ENCODE measurements at places on chromosomes 11 and 22.

DNA sequence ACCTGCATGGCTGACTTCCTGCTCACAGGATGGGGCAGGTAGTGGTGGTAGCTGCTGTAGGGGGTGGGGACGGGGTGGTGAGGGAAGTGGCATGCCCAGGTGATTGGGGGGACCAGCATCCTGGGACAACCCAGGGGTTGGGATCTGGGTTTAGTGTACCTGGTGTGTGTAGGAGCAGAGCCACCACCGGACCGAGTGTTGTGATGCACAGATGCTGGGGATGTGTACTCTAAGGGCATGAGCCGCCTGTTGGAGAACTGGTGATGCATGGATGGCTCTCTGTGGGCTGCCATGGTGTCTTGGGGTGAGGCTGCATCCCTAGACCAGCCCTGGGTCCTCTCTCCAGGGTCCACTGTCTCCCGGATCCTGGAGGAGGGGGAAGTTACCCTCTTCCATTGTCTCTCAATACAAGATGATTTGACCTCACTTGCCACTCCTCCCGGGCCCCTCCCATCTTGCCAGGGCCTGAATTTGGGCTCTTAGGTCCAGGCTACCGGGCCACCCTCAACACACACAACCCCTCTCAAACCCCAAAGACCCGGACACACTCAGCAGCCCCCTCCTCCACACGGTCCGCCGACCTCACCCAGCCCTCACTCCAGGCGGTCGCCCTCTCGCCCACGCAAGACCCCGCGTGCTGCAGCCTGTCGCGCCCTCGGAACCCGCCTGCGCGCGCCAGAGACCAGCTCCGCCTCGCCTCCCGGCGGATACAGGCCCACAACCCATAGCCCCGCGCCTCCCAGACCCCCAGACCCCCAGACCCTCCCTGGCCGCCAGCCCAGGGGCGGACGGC is 619 bp downstream of the LRRC75B start:
- DNase-seq, result no peak

- DNase-seq, result no peak
Measured at GRCh38 chr11:80417681-80418080, 976.9 kb upstream of the TENM4 start.

GRCh38 chr11:47940904-47941649 is 39.3 kb upstream of the PTPRJ start:
- DNase-seq, result no peak

DNA sequence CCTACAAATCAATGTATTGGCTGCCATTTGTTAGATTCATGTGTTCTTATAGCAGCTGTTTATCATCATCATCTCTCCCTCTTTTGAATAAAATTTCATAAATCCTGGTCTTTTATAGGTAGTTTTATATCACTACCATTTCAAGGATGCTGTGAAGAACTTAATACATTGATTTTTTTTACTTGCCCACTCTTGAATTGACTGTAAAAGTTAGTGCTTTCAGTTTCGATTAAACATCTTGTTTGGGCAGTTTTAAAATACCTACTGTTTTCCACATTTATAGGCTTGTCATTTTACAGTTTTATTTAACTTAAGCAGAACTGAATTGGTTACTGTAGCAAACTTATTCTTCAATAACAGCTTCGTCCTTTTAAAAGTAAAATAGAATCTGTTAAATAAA is 59.5 kb downstream of the TTC17 start:
- DNase-seq, result no peak

DNA sequence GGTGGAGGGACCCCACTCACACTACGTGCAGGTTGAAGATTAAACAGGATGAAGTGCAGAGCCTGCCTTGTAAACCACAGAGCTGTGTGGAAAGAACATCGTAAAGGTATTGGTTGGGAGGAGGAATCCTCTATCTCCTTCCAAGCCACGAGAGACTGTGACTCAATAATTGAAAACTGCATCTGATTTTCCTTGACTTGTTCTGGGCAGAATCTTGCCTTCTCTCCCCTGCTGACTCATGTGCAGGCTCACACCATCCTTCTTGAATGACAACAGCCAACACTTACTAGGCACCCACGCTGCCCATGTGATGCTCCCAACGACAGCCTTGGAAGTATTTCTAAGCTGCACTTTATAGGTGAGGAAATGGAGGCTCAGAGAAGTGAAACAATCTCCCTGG is 563.0 kb downstream of the MIAT start:
- DNase-seq, result no peak

DNA sequence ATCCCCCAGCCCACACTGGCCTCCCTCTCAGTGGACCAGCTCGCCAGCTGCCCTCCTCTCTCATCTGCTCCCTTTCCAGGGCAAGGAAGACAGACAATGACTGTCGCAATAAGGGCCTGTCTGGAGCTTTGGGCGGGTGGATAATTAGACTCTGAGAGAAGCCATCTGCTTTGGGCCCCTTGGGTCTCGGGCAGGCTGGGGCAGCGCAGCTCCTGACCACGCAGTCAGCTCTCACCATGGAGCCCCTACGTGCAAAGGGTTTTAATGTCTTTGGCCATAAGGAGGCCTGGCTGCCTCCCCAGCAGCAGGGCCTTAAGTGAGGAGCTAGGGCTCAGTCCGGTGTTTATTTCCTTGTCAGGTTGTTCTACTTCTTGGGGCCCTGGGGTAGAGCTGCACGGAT is 153.9 kb downstream of the CHST1 start:
- no peak for DNase-seq

DNA sequence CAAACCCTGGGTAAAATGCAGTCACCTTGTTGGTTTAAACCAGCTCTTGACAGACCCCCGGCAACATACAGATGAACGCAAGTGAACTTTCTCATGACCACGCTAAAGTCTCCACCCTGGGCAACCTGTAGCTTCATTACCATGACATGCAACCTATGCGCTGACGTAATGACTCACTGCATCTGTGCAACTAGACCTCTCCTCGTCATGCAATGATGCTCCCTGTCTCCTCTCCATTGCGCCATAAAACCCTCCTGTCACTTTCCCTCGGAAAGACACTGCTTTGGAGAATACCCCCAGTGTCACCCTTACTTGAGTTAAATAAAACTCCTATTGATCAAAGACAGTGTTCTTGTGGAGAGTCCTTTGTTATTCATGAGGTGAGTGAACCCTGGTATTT is 52.5 kb downstream of the RCN1 start:
- no peak for DNase-seq

GRCh38 chr11:7591107-7591894 is 77.5 kb downstream of the PPFIBP2 start:
- no peak for DNase-seq

- no peak for DNase-seq
Measured at GRCh38 chr11:102476812-102477211, 24.2 kb upstream of the TMEM123 start.

DNA sequence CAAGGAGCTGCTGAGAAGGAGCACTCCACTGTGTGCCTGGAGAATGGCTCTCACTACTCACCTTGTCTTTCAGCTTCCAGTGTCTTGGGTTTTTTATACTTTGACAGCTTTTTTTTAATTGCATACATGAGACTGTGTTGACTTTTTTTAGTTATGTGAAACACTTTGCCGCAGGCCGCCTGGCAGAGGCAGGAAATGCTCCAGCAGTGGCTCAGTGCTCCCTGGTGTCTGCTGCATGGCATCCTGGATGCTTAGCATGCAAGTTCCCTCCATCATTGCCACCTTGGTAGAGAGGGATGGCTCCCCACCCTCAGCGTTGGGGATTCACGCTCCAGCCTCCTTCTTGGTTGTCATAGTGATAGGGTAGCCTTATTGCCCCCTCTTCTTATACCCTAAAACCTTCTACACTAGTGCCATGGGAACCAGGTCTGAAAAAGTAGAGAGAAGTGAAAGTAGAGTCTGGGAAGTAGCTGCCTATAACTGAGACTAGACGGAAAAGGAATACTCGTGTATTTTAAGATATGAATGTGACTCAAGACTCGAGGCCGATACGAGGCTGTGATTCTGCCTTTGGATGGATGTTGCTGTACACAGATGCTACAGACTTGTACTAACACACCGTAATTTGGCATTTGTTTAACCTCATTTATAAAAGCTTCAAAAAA is 72.6 kb downstream of the NCAPD3 start:
- no peak for DNase-seq

GRCh38 chr11:11107076-11107723 is 245.8 kb downstream of the CSNK2A3 start:
- no peak for DNase-seq

DNA sequence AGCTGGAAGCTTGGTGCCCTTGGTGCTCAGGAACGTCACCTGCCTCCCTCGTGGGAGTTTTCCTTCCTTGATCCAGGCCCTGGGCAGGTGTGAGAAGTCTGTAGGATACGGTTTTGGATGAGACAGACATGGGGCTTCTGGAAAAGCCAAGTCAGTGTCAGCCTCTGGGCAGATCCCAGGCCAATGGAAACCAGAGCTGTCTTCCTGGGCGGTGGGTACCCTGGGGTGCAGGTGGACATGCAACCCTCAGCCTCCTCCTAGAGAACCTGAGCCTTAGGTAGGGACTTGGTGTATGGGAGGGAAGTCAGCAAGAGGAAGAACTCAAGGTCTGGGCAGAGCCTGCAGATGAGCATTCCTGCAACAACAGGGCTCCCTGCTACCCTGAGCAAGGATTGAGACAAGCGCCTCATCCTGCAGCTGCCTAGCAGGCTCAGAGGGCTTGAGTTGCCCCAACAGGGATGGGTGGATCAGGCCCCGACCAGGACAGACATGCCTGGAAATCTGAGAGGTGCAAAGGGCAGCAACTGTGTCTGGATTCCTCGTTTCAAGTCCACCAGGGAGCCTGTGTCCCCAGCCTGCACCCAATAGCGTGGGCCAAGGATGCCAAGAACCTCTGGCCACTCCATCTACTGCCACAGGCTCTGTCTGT is 37.6 kb upstream of the SYT13 start:
- DNase-seq, result no peak

DNA sequence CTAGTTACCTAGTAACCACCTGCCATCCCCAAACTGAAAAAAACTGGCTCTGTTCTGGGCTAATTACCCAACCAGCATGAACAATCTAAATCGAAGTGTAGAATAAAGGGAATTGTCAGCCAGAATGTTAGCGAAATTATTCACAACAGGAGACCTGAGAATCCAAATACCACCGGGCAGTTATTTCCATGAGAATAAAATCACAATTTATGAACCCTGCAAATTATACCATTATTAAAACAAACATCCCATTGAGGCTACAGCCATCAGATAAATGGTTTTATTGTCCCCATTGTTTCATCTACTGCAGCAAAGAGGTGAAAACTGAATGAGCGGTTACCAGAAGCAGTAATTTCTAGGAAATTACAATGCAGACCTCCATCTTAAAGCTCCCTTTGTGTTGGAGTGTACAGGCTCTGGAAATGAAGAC is 21.7 kb downstream of the FAM168A start:
- no peak for DNase-seq

DNA sequence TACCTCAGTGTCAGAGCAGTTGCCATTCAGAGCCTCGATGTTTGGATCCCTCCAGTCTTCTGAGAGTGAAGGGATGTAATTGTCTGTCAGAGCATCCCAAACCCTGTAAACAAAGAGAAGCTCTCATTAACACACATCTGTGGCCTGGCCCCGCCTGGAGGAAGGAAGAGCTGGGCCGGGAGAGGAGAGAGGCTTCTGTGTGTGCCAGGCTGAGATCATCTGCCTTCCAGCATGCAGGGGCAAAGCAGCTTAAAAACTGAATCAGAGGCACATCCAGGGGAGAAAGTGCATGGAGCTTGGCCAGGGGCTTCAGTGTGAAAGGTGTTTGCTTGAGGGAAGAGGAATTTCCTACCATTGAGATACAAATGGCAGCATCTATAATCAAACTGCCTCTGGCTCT is 14.5 kb downstream of the FEZ1 start:
- DNase-seq, result no peak

DNA sequence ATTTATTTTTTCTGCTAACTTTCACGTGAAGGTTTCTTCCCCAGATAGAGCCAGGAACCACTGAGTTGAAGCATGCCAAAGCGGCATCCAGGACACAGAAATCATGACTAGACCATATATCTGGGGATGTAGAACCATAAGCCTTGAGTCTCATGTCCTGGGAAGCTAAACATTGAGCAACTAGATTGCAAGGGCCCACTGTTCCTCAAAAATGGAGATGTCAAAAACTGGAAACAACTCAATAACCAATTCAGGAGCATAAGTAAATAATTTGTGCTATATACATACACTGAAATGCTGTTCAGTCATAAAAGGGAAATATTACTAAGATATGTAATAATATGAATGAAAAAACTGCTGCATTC is 29.0 kb upstream of the CARD16 start:
- DNase-seq, result no peak

- no peak for DNase-seq
Measured at GRCh38 chr11:112548641-112549040, 288.0 kb upstream of the PLET1 start.

DNA sequence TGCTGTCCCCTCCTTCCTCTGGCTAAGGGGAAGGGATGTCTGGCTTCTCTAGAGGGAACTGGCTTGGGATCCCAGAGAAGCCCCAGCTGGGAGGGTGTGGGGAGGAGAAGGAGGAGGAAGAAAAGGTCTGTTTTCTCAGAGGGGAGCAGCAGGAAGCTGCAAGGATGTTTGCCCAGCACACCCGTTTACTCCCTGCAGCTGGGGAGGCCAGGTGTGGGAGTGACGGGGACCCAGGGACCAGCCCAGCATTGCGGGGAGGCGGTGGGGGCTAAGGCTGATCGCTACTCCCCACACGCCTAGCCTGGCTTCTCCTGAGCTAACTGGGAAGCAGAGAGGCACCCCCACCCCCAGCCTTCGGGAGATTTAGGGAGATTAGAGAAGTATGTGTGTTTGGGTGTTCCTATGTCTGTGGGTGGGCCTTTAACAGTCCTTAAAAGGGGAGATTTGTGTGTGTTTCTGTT is 3.9 kb downstream of the CREB3L1 start:
- DNase-seq, result no peak

- DNase-seq, result no peak
Measured at GRCh38 chr11:74687237-74688023, 43.8 kb downstream of the CHRDL2 start.

DNA sequence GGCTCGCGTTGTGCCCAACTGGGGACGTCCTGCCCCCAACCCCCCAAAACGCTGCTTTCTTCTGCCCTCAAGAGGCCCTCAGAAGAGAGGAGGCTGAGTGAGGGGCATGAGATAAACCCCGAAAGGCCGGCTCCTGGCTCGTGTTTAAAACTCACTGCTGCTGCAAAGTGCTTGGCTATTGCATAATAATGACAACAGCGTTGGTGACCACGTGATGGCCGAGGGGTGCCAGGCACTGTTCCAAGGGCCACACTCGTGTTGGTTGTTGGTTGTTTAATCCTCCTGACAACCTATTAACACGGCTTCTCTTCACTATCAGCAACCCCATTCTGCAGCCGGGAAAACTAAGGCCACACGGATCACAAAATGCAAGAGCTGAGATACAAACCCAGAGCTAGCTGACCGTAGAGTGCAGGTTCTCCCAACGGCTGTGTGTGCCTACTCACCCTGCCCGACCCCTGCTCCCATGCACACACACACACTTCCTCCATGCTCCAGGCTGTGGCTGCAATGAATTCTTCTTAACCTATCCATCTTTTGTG is 51.0 kb downstream of the ANO1 start:
- DNase-seq, result no peak

Measured in left kidney (tissue), 8 donors.